ENCODE measurements at places on chromosomes 3 and 15. TPM values are rescaled to one million over a fixed set of nuclear protein-coding genes. Genes with fewer than 3 reads are reported as not detected.

Gene SLC27A2
- 29.6 TPM for polyA plus RNA-seq

Gene SIDT1
- 4.5 TPM for polyA plus RNA-seq

Gene TSEN2
- polyA plus RNA-seq = 18.3 TPM

Gene ZNF502
- 9.9 TPM for polyA plus RNA-seq

All from large intestine (tissue), 12 donors.